ENCODE measurements at places on chromosomes 1 and 21. TPM values are rescaled to one million over a fixed set of nuclear protein-coding genes. Genes with fewer than 3 reads are reported as not detected.
A peak's percentile ranks its signal among the peaks of the same experiment; 100 is the strongest.

OR2T11 gene
- not detected for total RNA-seq

DNA sequence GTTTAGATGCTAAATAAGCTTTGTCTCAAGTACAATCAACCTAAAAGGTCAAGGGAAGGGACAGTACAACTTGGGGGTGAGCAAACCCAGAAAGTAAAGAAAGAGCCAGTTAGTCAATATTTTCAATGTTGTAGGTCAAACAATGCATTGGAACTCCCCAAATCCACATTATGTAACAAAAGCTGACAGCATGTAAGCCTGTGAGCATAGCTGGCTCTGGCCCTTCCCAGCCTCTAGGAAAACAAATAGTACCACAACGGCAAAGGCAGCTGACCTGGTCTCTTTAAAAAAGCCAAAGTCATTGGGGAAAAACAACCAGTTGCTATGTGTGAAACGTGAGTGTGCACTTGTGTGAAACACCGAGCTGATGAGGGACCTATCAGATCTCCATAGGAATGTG lies 3.4 kb downstream of the CBR1 start:
- DNase-seq, result no peak

- no peak for DNase-seq
These were observed 15.3 kb upstream of the TNFSF4 start for GRCh38 chr1:173222149-173223030.

FMN2 gene
- total RNA-seq, result 35.0 TPM

- DNase-seq, result no peak
These were observed 3.5 kb downstream of the TNFRSF14 start for GRCh38 chr1:2559509-2560298.

GRCh38 chr1:180981596-180982387 lies 40.9 kb downstream of the STX6 start:
- no peak for DNase-seq

DNA sequence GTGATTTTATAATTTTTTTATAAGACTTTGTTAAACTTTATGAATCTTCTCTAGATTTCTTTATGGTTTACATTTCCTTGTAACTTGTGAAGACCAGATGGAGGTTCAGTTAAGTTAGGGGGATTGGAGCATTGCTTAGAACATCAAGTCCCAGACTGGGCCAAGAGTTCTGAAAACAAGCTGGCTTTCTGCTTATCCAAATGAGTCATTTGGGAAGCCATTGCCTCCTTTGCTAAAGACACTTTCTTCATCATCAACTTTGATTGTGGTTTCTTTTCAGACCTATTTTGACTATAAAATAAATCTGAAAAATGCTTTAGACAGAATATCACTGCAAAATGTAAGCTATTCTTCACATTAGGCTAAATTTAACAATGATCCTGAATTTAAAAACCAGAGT lies 446.8 kb downstream of the USP25 start:
- DNase-seq, result no peak

MSH4 gene
- total RNA-seq, result 0.43 TPM

DNA sequence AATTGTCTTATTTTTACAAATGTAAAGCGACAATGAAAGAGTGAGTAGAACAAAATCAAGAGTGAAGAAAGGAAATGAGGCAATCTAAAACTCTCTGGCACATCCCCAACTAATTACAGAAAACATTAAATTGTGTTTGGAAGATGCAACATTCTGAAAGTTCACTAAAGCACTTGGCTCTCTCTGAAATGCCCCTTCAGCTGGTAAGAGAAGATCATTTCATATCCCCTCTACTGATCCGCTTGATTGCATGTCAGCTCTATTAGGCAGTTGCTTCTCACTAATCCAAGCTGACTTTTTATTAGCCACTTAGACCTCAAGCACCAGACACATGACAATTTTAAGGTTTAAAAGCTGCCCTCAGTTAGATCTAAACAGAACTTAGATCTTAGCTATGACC lies 262.8 kb upstream of the PRMT6 start:
- DNase-seq, result no peak

GRCh38 chr1:152517237-152517811 lies 3.0 kb downstream of the CRCT1 start:
- no peak for DNase-seq

C1QB gene
- not detected for total RNA-seq

GRCh38 chr1:194268839-194269238 lies 1082.4 kb upstream of the B3GALT2 start:
- DNase-seq, result no peak

DHX9 gene
- 160 TPM for total RNA-seq

- DNase-seq, result peak; percentile 98
These were observed at the start of gene TADA1 for GRCh38 chr1:166875734-166876539. TADA1 (minus strand) TSS chr1:166876264; CDS start chr1:166876233, 31 bp downstream.

DNA sequence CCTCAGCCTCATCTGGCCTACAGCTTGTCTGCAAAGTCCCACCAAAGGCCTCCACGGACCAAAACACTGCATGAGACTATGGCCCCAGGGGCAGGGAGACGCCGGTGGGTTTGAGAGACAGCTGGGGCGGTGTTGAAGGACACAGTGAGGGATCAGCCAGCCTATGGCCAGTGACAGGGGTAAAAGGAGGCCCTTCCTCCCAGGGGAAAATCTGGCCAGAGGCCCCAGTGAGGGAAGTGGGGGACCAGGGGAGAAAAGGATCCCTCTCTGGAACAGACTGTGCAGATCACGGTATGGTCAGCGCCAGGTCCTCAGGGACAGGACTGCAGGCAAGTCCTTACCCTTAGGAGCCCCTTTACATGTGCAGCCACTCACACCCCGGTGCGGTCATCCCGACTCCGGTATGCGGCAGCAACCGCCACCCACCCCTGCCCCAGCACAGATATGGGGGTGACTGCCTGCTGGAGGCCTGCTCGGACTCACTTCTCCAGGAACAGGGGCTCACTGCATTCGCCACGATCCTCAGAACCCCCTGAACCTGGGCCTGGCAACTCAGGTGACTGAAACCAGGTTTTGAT lies 1.3 kb downstream of the CERS2 start:
- DNase-seq, result peak; percentile 19

DNA sequence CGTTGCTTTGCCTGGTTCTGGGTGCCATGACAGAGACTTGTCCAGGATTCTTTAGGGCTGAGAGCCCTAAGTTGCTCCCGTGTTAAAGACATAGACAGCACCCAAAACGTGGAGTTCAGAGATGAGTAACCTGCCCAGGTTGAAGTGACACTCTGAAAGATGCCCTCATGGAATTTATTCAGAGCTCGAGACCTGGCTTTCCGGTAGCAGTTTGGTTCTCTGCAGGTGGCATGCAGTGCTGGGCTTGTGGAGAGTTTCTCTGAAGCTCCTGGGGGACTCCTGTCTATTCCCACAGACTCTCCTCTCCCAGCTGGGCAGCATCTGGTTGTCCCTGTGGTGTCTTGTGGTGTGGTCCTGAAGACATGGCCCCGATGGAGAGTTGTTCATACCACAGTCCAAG lies 241.0 kb downstream of the RHOU start:
- no peak for DNase-seq

DNA sequence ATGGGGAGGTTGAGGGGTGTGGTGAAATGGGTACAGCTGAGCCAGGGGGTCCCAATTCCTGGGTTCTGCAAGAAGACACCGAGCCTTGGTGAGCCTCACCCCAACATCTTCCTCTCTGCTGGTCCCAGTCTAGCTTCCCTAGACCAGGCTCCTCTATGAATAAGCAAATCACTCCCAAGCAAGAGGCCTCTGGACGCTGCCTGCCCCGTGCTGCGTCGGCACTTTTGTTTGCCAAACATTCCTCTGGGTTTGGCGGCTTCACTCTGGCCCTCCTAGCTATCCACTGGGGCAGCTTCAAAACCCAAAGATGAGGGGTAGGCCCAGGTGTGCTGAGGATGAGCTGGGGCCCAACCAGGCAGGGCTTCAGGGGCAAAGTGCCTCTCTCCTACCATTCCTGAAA lies 137.1 kb upstream of the CD34 start:
- DNase-seq, result peak; percentile 14

GRCh38 chr1:245671966-245672767 lies 517.4 kb downstream of the KIF26B start:
- no peak for DNase-seq

- DNase-seq, result no peak
These were observed 19.1 kb upstream of the PRDM16 start for GRCh38 chr1:3049905-3050304.

FAM177B gene
- not detected for total RNA-seq

DNA sequence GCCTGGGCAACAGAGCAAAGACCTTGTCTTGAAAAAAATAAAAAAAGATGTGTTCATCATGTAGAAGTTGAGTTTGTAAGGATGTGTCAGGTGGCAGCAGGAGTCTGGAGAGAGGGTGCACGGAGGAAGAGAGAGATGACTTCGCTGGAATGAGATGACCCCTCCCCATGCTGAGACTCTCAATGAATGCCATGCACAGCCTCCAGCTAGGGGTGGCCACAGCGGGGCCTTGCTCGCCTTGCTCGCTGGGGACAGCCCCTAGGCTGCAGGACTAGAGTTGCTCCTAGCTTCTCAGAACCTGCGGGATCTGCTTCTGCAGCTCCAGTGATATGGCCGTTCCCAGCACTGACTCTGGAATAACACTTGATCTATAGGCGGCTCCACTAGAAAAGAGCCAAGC lies 6.6 kb upstream of the C2CD2 start:
- DNase-seq, result no peak

DNA sequence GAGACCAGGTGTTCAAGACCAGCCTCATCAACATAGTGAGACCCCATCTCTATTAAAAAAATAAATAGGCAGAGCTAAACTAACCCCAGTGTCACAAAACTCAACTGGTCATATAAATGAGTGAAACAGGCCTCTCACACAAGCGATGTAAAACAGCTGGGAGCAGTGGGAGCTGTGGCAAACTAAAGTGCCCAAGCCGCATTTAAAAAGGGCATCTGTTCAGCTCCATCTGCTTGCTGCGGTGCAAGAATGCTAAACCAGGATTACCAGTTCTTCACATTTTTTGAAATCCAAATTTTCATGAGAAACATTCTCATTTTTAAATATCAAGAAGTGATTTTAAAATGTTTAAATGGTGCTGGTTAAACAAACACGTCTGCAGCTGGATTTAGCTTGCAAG lies 50.0 kb upstream of the WNT2B start:
- DNase-seq, result no peak

DNA sequence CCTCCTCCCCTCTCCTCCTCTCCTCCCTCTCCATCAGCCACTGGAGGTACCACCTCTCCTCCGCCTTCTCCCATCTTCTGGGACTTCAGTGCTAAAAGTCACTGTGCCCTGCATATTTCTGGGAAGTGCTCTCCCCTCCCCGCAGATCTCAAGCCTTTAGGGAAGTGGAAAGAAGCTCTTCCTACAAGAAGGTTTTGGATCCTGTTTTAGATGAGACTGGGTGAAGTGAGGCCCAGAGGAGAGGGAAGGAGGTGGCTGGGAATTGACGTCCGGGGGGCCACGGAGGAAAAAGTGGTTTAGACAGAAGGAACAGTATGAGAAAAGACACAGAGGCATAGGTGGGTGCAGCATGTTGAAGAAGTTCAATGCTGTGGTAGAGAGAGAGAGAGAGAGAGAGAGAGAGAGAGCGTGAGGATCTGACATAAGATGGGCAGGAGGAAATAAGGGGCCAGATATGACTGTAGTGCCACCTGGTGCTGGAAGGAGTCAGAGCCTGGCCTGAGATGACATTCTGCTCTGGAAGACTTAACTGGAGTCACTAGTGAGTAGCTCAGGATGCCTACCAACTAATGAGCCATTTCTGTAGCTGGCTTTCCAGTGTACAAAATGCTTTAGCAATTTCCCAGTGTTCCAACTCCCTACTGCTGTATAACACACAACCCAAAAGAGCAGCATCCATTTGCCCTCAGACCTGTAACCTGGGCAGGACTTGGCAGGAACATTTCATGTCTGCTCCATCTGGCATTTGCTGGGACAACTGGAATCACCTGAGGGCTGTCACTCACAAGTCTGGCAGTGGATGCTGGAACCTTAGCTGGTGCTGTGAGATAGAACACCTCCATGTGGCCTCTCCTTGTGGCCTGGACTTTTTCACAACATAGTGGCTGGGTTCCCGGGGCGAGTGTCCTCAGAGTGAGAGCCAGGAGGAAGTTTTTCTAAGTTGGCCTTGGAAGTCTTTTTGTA lies 16.6 kb upstream of the ZSCAN20 start:
- peak; percentile 88 for DNase-seq

- DNase-seq, result no peak
These were observed 134.0 kb downstream of the FAM78B start for GRCh38 chr1:166032572-166033371.

HOOK1 gene
- not detected for total RNA-seq

DNA sequence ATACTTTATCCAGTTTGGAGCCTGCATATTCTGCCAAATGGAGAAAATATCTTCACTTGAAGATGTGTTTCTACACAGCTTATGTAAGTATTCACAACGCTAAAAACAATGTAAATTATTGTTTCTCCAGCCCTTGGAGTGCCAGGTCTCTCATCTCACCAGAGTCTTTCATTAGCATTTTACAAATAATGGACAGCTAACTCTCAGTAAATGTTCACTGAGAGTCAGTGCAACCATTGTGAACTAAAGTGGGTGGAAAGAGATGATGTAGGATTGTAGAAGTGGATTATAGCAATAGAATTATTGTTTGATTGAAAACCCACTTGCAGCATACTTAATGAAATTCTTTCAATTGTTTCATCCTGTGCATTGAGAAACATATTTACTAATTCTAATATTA lies 8.3 kb upstream of the FAM177B start:
- no peak for DNase-seq

DNA sequence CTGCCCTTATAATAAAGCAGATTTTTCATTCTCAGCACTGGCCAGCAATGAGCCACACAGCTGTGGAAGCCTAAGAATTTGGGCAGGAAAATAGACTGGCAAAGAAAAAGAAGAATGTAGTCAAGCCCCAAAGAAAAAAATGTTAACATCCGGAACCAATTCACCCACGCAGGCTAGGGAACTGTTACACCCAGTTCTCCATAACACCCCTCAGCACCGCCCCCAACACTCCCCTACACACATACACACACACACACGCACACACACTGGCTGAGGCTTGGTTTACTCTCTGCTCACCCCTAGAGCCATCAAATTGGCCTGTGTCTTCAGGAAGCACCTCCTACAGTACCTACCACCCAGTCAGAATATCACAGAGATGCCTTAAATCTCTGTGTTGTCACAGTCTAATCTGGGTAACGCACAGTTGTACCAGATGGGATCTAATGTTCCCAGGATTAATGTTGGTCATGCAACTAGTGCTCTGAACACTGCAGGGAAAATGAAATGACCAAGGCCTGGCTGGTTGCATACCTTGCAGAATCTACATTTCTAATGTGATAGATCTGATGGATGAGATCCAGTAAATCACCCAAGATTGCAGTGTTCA lies 14.5 kb downstream of the TBX15 start:
- DNase-seq, result no peak

DNA sequence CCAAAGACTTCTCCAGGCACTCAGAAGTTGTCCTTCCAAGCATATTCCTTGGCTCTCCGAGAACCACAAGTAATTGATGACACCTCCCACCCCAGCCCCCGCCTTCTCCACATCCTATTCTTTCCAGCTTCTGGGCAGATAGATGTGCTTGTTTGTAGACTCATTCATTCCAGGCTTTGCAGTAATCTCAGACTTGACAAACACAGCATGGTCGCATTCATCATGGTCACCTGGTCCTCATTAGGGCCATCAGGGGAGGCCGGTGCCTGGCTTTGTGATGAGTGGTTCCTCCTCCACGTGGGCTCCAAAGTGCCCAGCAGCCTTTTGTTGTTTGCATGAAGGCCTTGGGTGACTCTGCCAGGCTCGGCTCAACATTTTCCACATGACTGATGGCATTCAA lies 28.5 kb upstream of the KCNE2 start:
- DNase-seq, result no peak

GRCh38 chr21:16372586-16372985 lies 642.8 kb downstream of the USP25 start:
- no peak for DNase-seq

ADAM30 gene
- total RNA-seq, result under 0.01 TPM

- no peak for DNase-seq
These were observed 163.4 kb downstream of the CACNA1E start for GRCh38 chr1:181646710-181647109.
